ENCODE measurements at places on chromosomes 12 and 14.

- no peak for DNase-seq
These were observed 661.8 kb downstream of the DIO2 start for GRCh38 chr14:79549515-79549914.

- no peak for DNase-seq
These were observed 35.5 kb downstream of the TCTN1 start for GRCh38 chr12:110649341-110649847.

DNA sequence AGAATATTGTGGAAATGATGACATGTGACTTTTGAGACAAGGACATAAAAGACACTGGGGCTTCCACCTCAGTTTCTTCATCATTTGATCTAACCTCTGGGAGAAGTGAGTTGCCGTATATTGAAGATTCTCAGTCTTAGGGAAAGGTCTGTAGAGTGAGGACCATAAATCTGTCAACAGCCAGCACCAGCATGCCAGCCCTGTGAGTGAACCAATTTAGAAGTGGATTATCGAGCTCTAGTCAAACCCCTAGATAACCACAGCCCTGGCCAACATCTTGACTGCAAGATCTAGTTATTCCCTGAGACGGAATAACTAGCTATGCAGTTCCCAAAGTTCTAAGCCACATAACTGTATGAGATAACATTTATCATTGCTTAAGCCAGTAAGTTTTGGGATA lies 108.8 kb upstream of the PTPRR start:
- DNase-seq = no peak

GRCh38 chr12:40287369-40287975 lies 62.7 kb downstream of the LRRK2 start:
- DNase-seq = no peak

GRCh38 chr12:2289525-2289924 lies 236.7 kb downstream of the CACNA1C start:
- DNase-seq = no peak

DNA sequence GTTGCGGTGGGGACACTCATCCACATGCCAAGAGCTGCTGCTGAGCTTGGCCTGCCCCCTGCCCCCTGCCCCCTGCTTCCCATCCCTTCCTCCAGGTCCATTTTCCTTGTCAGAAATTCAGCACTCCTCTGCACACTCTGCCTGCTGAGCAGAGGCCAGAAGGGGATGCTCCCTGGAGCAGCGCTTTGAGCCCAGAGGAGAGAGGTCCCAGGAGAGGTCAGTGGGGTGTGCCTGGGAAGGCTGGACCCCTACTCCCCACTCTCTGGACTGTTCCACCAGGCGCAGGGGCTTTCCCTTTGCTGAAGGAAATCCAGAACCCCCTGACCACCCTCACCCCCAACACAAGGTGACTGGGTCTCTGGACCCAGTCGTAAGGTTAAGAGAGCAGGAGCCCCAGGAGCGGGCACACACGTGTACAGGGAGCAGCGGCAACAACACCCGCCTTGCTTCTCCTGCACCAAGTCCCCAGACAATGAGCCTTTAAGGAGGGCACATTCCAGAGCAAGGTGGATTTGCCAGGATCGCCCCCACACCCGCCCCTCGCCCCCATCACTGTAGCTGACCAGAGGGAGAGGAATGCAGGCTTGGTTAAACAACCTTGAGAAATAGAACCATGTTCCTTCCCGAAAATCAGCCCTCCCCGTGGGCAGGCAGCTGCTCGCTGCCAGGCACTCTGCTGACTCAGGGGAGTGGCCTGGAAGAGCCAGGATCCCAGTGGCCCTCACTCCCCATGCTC lies 30.7 kb downstream of the ISCA2 start:
- no peak for DNase-seq

DNA sequence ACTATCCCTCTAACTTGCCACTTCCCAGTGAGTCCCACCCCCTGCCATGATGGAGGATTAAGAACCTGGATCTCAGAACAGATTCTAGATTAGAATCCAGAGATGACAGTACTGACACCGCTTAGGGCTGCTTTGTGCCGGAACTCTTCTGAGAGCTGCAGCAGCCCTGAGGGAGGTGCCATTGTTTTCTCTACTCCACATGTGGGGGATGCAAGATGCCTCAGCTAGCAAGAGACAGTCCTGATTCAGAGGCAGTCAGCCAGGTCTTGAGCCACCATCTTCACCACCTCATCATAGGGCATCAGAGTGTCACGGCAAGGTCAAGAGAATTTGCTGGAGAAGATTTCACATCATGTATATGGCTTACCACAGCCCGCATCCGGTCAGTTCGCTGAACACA lies 3.4 kb upstream of the PGAM5 start:
- no peak for DNase-seq

DNA sequence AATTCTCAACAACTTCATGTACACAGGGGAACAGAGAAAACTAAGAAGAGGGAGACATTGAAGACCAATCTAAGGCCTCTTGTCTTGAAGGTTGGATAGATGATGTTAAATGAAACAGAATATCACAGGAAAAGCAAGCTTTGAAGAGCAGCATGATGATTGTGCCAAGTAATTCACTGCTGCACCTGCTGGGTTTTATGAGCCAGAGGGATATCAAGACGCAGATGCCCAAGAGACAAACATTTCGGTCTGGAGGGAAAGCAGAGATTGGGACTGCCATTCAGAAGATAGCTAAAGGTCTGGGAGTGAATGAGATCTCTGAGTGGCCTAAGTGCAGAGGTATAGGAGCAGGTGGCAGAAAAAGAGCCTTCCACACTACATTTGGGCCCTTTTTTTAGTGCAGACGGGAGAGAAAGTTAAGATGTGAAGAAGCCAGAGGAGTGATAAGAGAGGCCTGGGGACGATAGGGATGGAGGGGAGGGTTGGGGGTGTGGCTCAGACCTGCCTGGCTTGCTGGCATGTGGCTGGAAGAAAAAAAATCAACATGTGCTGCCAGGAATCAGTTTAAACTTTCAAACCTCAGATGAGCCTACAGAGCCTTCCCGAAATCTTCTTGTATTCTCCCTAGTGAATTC lies 200.6 kb downstream of the AEBP2 start:
- no peak for DNase-seq

GRCh38 chr12:56127485-56127887 lies 581 bp upstream of the ESYT1 start:
- no peak for DNase-seq

DNA sequence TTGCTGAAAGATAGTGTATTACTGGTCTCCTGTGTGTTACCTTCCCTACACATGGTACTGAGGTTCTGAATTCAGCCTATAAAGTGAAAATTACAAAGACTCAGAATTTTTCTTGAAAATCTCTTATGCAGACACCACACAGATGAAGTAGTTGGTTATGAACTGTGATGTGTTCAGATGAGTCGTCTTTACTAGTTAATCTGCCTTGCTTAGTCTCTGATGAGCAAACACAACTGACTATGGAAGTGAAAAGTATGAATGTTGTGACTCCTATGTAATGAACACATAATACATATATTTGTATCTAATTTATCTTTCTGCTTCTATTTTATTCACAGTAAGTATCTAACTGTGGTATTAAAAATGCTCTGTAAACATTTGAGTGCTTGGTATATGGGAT lies 4.7 kb downstream of the MTERF2 start:
- DNase-seq = no peak

DNA sequence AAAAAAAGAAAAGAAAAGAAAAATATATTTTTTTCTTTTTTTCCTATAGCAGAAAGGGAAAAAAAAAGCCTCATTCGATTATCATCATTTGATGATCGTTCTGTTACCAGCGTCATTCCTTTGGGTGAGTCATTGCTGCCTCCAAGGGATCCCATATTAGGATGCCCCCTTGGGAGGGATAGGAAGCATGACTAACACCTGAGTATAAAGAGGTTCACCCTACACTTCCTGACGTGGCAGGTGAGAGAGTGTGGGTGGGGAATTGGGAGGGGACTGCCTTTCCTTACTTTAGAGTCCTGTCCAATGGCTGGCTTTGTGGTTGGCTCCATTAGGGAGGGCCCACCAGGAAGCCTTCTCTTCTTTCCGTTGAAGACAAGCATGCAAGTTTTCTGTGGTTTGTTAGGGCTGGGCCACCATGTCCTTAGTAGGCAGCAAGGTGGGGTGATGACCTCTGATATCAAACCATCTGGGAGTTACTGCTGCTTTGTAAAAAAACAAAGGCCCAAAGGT lies 56.1 kb upstream of the FUT8 start:
- DNase-seq = no peak

- DNase-seq = no peak
These were observed 79.7 kb upstream of the REP15 start for GRCh38 chr12:27616356-27617142.
